ENCODE measurements at places on chromosomes 4 and X. TPM values are rescaled to one million over a fixed set of nuclear protein-coding genes. Genes with fewer than 3 reads are reported as not detected.
A peak's percentile ranks its signal among the peaks of the same experiment; 100 is the strongest.

Gene PABPC1L2A
- polyA plus RNA-seq = not detected

Gene FMR1NB
- polyA plus RNA-seq = 0.16 TPM

Gene RPGR
- polyA plus RNA-seq = 21.4 TPM

Gene MMAA
- 13.3 TPM for polyA plus RNA-seq

Gene ADGRA3
- polyA plus RNA-seq = 52.1 TPM

Gene NUDT11
- polyA plus RNA-seq = 9.5 TPM

Gene DCTD
- 118 TPM for polyA plus RNA-seq

Gene GPAT3
- polyA plus RNA-seq = 24.5 TPM

Gene CBLL2
- not detected for polyA plus RNA-seq

DNA sequence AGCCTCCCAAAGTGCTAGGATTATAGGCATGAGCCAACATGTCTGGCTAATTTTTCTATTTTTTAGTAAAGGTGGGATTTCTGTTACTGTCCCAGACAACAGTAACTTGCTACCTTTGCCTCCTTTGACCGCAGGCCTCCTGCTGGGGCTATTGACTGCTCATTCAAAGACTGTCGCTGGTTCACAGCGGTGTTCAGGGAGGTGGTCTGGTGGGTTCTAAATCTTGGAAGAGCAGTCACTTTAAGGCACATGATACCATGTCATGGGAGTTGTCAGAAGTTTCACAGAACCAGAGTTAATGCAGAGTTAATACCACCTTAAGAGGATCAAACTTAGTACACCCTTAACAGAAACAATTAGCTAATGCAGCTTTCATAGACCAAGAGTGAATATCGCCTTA lies 3.8 kb downstream of the ASMT start:
- DNase-seq = no peak

DNA sequence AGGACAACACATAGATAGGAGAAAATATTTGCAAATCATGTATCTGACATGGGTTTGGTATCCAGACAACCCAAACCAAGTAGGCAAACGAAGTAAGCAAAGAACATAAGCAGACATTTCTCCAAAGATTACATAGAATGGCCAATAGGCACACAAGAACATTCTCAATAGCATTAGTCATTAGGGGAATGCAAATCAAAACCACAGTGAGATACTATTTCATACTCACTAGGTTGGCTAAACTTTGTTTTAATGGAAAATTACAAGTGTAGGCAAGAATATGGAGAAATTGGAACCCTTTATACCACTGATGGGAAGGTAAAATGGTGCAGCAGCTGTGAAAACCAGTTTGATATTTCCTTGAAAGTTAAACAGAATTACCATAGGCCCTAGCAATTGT lies 74.7 kb downstream of the CHRNA9 start:
- DNase-seq = no peak

GRCh38 chr4:80875642-80876041 lies 154.9 kb upstream of the BMP3 start:
- no peak for DNase-seq

- DNase-seq = no peak
Measured at GRCh38 chrX:148517176-148517575, 16.8 kb downstream of the AFF2 start.

DNA sequence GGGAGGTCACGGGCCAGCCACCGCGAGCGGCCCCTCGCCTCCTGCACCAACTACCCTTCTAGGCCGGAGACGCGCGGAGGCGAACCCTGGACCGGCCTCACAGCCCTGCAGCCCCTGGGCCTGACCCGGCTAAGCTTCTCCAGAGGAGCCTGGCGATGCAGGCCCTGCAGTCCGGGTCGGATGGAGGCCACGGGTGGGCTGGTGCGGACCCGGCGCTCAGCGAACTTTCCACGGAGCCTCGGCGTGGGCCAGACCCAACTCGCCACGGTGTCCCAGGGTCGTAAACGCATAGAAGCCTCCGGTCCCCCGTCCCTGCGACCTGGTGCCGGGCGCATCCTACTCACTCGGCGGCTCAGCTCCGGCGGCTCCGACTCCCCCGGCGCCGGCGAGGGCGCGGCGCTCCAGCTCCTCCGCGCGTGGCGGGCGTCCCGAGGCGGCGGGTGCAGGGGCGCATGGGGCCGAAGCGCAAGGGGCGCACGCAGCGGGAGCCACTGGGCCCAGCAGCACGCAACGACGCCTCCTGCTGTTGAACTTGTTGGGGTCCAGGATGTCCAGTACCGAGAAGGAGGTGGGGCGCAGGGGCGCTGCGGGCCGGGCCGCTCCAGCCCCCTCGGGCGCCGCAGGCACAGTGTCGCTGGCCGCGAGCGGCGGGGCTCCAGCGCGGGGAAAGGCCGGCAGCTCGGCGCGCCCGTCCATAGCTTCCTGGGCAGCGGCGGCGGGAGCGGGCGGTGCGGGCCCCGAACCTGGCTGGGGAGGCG lies 427 bp downstream of the NKX1-1 start:
- DNase-seq = no peak

DNA sequence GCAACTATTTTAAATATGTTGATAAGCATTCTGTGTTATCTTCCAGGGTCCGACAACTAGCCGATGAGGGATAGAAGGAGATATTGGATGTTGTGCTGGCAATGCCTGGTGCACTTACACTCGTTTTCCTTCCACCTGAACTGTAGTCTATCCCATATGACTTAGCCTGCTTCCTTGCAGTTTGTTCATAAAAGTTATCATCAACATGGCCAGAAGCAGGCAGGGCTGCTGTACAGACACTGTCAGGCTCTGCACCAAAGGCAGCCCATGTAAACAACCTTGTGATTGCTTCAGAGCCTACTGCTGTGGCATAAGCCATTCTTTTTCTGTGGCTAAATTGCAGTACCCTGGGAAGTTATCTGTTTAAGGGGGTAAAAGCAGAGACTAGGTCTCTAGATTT lies 1.6 kb downstream of the MAPK10 start:
- no peak for DNase-seq

- peak; percentile 5 for DNase-seq
Measured at GRCh38 chrX:139881572-139881971, 51.3 kb downstream of the ATP11C start.

GRCh38 chr4:3822230-3822947 lies 56.2 kb downstream of the ADRA2C start:
- DNase-seq = no peak

DNA sequence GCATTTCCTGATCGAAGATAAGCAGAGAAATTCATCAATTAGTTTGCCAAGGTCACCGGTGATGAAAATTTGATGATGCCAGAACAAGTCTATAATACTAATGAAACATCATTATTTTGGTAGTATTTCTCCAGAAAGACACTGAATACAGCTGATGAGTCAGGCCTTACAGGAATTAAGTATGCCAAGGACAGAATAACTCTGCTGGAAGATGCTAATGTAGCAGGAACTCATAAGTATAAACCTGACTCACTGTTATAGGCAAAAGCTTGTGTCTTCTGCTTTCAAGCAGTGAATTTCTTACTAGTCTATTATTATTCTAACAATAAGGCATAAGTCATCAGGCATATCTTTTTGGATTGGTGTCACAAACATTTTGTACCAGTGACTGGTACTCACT lies 1825.1 kb upstream of the IGFBP7 start:
- DNase-seq = no peak

GRCh38 chr4:177446586-177446985 lies 4.3 kb upstream of the AGA start:
- no peak for DNase-seq

DNA sequence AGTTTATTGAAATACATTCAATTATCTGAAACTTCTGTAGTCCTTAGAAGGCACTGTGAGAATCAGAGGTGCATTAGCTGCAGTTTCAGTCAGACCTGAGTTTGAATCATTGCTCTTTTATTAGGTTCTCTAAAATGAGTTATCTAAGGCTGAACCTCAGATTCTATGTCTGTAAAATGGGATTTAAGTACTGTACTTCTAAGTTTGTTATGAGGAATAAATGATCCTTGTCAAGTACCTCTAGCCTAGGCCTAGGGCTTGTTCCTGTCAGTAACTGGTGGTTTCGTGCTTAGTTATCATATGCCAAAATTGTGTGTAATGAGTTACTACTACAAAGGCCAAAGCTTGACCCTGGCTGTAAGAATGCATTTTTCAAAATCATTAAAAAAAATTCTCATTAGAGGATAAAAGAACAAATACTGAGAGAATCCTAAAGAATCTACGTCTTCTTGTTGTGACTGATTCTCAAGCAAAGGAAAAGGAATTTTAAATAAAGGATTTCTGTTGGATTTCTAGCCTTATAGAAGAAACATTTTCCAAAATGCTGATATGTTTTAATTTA lies 65.8 kb downstream of the SLIT2 start:
- no peak for DNase-seq

DNA sequence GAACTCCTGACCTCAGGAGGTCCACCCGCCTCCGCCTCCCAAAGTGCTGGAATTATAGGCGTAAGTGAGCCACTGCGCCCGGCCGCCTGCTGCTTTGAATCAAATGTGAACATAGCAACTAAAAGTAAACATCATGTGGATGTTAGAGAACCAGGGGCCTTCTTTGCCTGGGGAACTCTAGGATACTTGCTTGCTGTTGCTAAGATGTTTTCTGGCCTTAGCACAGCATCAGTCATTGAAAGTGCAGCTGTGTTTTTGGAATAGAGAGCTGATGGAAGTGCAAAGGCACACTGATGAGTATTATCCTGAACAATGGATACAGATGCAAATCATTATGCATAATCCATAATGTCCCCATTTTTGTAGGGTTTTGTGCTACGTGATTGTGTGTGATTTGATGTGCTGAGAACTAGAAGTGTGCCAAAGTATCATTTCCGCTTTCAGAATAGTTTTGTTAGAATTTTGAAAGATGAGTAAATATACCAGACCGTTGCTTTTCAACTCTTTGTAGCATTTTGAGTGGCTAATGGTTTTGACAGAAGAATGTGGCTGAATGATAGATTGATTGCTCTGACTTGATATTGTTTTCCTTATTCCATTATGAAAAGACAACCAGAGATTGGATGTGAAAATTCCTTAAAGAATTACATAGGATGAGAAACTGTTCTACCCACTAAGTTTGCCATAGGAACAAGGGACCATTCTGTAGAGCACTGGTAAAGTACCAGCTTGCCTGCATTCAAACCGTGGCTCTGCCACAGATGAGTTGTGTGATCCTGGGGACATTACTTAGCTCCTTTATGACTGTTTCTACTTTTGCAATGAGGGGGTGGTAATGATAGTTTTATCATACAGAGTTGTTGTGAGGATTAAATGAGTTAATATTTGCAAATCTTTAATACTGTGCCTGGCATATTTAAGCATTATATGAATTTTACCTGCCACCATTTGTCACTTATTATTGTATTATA lies 74.7 kb downstream of the REPS2 start:
- DNase-seq = no peak

DNA sequence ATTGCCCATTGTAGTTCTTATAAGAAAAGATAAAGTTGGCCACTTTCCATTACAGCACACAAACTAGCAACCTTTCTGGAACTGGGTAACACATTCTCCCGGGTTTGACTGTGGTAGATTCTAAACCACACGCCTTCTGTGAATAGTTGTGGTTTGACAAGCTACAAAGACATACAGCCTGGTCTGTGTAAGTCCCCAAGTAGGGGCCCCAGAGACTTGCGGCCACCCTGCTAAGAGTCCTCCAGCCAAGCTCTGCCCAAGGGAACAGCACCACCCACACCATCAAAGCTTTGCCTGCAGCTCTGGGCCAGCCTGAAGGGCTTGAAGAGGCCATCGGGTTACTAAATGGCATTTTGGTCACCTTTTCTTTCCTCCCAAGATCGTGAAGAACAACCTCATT lies 203.4 kb downstream of the MAML3 start:
- no peak for DNase-seq

GRCh38 chr4:179601671-179602070 lies 2159.4 kb upstream of the AGA start:
- DNase-seq = no peak

DNA sequence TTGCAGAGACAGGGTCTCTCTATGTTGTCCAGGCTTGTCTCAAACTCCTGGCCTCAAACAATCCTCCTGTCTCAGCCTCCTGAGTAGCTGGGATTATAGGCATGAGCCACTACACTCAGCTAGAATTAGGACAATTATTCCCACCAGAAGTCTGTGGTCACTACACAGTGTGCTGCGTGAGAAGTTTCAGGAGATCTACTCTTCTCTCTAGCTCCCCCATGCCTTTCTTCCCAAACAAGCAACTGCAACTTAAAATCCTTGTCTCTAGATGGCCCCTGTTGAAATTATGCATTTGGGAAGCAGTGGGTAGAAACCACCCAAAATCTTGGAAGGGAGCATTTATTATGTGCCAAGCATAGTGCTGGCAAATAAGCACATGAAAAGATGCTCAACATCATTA lies 21.1 kb upstream of the MAP7D3 start:
- no peak for DNase-seq

DNA sequence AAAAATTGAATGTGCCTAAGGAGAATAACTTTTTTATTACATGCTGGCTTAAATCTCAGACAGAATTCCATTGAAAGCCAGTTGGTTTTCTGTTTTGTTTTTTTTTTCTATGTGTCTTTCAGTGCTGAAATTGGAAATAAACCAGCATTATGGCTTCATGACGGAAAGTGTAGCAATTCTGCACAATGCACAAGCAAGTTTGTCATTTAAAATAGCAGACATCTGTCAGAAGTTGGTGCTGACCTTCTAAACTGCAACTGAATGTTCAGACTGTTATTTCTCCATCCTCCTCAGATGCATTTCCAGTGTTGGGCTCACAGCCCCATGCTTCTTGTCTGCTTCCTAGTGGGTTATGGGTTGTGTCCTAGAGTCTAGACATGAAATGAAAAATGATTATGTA lies 107.2 kb upstream of the LIMCH1 start:
- no peak for DNase-seq

DNA sequence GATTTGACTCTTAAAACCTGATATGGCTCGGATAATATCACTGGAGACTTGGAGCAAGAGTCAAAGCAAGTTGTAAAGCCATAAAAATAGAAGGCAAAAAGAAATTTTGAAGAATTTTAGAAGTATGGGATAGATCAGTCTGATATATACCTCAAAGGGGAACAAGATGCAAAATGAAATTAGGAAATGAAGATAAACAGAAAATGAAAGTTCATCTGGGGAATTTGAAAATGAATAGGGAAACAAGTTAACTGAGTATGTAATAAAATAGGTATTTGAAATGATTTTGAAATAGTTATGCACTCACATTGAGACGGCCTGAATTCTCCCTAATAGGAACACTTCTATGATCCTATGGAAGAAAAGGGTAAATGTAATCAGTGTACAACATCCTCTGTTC lies 5.7 kb downstream of the CYP2U1 start:
- DNase-seq = no peak

DNA sequence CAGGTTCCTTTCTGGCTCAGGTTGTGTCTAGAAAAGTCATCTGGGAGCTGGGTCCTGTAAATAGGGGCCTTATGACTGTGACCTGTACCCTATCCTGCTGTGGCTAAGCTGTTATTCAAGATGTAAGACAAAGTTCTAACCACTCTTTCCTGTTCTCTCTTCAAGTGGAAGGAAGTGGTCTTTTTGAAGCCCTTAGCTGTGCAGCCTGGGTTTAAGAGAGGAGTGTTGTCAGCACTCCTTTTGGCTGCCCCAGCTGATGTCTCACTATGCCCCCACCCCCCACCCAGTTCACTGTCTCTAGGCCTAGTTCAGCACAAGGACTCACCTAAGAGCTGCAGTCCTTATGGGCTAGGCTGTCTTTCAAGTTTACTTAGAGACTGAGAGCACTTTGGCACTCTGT lies 1069.5 kb downstream of the FAM133A start:
- no peak for DNase-seq
